ENCODE measurements at places on chromosomes 13 and 19. TPM values are rescaled to one million over a fixed set of nuclear protein-coding genes. Genes with fewer than 3 reads are reported as not detected.

GRCh38 chr13:31731921-31732320, 7.4 kb upstream of the RXFP2 start:
- no peaks in the 10 kb centered on the region for H3K36me3 ChIP-seq
- no peaks in the 10 kb centered on the region for H3K27me3 ChIP-seq

The ATP1A3 gene
- total RNA-seq: 0.27 TPM

DNA sequence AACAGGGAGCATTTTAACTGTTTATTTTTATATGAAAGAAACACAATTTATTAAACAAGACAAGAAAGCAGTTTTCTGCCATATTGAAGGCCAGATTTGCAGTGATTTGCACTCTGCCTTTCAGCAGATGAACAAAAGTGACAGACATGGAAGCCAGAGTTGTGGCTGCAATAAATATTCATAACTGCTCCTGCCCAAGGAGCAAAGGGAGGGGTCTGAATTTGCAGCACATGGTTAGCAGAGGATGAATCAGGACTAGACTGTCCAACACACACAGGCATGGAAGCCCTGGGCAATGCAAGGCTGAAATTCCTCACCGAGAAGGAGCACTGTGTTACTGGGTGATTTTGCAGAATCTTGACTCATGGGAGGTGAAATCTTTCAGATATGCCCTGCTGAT, 418.2 kb downstream of the DCT start:
- H3K36me3 ChIP-seq: no peaks in the 10 kb centered on the region
- H3K4me1 ChIP-seq: no peaks in the 10 kb centered on the region
- H3K27ac ChIP-seq: no peak overlapping the region
- no peaks in the 10 kb centered on the region for H3K27me3 ChIP-seq
- no peak overlapping the region for H3K4me3 ChIP-seq

DNA sequence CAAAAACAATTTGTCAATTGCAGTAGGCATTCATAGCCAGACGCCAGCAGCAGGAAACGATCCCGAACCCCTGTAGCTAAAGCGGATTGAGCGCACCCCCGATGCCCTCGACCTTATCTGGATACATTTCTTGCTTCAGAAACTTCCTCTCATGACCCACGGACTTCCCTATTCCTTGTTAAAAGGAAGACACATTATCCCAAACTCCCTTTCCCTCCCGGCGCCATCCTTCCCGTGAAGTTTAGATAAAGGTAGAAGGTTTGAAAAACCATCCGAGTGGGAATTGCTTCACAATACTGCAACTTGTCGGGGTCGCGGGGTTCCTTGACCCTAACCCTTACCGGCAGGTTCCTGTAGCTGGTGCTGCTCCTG, 977 bp downstream of the PCDH20 start:
- no peaks in the 10 kb centered on the region for H3K36me3 ChIP-seq
- DNase-seq: no peak
- no peak overlapping the region for H3K27ac ChIP-seq
- H3K4me1 ChIP-seq: no peaks in the 10 kb centered on the region
- H3K4me3 ChIP-seq: peak overlapping the region; percentile 8
- no peaks in the 10 kb centered on the region for H3K27me3 ChIP-seq

- H3K4me3 ChIP-seq: peak overlapping the region; percentile 40
- DNase-seq: no peak
- H3K4me1 ChIP-seq: no peaks in the 10 kb centered on the region
These were observed 463 bp upstream of the GPC6 start for GRCh38 chr13:93226065-93226622.

The ZNF415 gene
- total RNA-seq: 13.7 TPM

GRCh38 chr19:28471731-28472510, 741.0 kb downstream of the UQCRFS1 start:
- DNase-seq: no peak
- no peak overlapping the region for H3K27ac ChIP-seq
- no peak overlapping the region for H3K4me3 ChIP-seq
- no peaks in the 10 kb centered on the region for H3K36me3 ChIP-seq

GRCh38 chr19:49853852-49854377, 3.0 kb downstream of the PTOV1 start:
- peaks cover 32% of the 10 kb centered on the region for H3K36me3 ChIP-seq
- H3K27ac ChIP-seq: no peak overlapping the region
- H3K27me3 ChIP-seq: no peaks in the 10 kb centered on the region
- no peak overlapping the region for H3K4me3 ChIP-seq
- DNase-seq: no peak
- H3K4me1 ChIP-seq: no peaks in the 10 kb centered on the region

GRCh38 chr19:6209233-6209632, 70.5 kb downstream of the MLLT1 start:
- DNase-seq: no peak
- H3K4me1 ChIP-seq: no peaks in the 10 kb centered on the region

DNA sequence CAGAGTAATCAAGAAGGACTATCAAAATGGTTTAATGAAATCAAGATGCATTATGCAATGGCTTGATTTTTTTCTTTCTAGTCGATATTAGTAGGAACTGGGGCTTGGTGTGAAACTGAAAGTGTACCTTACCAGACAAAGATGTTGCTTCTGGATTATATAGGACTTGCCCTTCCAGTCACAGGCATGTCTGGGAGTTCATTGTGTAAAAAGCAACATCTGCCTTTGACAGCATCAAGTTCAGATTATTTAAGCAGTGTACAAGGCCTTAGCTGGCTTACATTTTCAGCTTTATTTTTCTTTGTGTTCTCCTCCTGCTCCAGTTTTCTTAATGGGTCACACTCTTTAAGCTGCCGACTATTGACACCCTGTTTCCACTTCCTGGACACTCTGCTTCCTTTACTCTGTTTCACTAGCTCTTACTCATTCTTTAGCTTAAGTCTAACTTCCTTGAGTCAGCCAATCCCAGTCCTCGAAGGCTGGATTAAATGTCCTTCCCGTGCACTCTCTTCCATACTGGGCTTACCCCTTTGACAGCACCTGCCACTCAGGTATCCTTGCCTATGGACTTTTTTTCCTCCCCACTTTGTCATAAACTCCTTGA, 29.4 kb upstream of the OLFM4 start:
- peaks cover 5% of the 10 kb centered on the region for H3K4me1 ChIP-seq
- no peak overlapping the region for H3K27ac ChIP-seq
- DNase-seq: no peak
- H3K4me3 ChIP-seq: no peak overlapping the region
- no peaks in the 10 kb centered on the region for H3K36me3 ChIP-seq

GRCh38 chr13:73939071-73939380, 195.2 kb downstream of the KLF12 start:
- no peaks in the 10 kb centered on the region for H3K27me3 ChIP-seq
- no peak overlapping the region for H3K27ac ChIP-seq
- H3K4me1 ChIP-seq: no peaks in the 10 kb centered on the region

The LILRB3 gene
- total RNA-seq: 0.73 TPM

DNA sequence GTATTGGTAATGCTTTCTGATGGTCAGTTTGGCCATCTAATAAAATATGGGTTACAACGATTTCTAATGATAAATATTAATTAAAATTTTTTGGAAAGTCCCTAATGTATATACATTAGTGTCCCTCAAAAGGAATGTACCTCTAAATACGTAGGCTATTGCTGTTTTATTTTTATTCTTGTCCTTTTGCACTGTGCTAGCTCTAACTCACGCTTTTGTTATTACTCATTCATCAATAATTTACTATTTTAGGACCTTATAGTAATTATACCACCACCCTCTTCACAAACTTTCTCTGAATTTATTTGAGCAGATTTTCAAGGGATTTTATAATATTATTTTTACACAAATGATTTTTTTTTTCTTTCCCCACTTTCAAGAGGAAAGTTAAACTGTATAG, 795.9 kb upstream of the PCDH9 start:
- H3K4me1 ChIP-seq: no peaks in the 10 kb centered on the region
- H3K27me3 ChIP-seq: no peaks in the 10 kb centered on the region
- H3K27ac ChIP-seq: no peak overlapping the region
- no peaks in the 10 kb centered on the region for H3K36me3 ChIP-seq

The LPAR6 gene
- 17.3 TPM for total RNA-seq

GRCh38 chr19:18029617-18030338, 21.8 kb downstream of the ARRDC2 start:
- peak overlapping the region; percentile 28 for H3K27ac ChIP-seq
- DNase-seq: no peak
- H3K27me3 ChIP-seq: no peaks in the 10 kb centered on the region
- H3K4me1 ChIP-seq: peaks cover 4% of the 10 kb centered on the region

GRCh38 chr19:14901675-14902260, 15.8 kb upstream of the OR7A17 start:
- no peaks in the 10 kb centered on the region for H3K27me3 ChIP-seq
- DNase-seq: no peak
- H3K4me1 ChIP-seq: no peaks in the 10 kb centered on the region
- H3K4me3 ChIP-seq: no peak overlapping the region

DNA sequence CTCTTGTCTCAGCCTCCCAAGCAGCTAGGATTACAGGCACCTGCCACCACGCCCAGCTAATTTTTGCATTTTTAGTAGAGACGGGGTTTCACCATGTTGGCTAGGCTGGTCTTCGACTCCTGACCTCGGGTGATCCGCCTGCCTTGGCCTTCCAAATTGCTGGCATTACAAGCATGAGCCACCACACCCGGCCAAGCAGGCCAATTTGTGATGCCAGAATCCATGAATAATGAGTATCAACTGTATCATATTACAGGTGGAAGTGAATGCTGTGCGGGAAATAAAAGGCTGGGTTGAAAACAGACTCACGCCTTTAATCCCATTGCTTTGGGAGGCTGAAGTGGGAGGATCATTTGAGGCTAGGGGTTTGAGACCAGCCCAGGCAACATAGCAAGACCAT, 3.6 kb upstream of the NFILZ start:
- H3K36me3 ChIP-seq: no peaks in the 10 kb centered on the region
- H3K4me3 ChIP-seq: no peak overlapping the region
- DNase-seq: no peak
- no peak overlapping the region for H3K27ac ChIP-seq
- H3K27me3 ChIP-seq: no peaks in the 10 kb centered on the region

- H3K4me1 ChIP-seq: no peaks in the 10 kb centered on the region
- no peaks in the 10 kb centered on the region for H3K36me3 ChIP-seq
- H3K4me3 ChIP-seq: no peak overlapping the region
- peak overlapping the region; percentile 19 for H3K27ac ChIP-seq
These were observed 40.1 kb downstream of the LTBP4 start for GRCh38 chr19:40641281-40641680.

DNA sequence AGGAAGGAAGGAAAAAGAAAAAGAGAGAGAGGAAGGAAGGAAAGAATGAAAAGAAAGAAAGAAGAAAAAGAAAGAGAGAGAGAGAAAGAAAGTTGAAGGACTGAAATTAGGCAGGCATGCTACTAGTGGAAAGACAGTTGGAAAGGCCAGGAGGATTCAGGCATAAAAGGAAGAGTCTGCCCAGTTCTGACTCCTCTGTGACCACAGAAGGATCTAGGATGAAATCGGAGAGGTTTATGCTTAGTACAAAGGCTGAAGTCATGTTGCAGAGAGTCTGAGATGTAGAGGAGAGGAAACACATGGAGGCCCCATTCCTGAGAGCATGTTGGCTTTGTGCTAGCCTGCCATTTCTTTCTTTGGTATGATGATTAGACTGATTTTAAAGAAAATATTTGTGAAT, 246.5 kb upstream of the ARGLU1 start:
- DNase-seq: no peak
- H3K36me3 ChIP-seq: no peaks in the 10 kb centered on the region
- no peak overlapping the region for H3K4me3 ChIP-seq
- no peak overlapping the region for H3K27ac ChIP-seq
- H3K4me1 ChIP-seq: no peaks in the 10 kb centered on the region
- no peaks in the 10 kb centered on the region for H3K27me3 ChIP-seq

GRCh38 chr13:96553796-96554195, 440.5 kb downstream of the OXGR1 start:
- H3K36me3 ChIP-seq: no peaks in the 10 kb centered on the region
- no peak overlapping the region for H3K27ac ChIP-seq
- H3K4me1 ChIP-seq: no peaks in the 10 kb centered on the region

GRCh38 chr19:50357178-50358100, 8.0 kb downstream of the NAPSA start:
- H3K27ac ChIP-seq: peak overlapping the region; percentile 79
- H3K36me3 ChIP-seq: no peaks in the 10 kb centered on the region
- DNase-seq: peak; percentile 62

The ZNF792 gene
- 8.2 TPM for total RNA-seq

GRCh38 chr19:28936001-28936400, 276.9 kb downstream of the UQCRFS1 start:
- H3K4me3 ChIP-seq: no peak overlapping the region
- H3K36me3 ChIP-seq: no peaks in the 10 kb centered on the region
- H3K27ac ChIP-seq: no peak overlapping the region
- no peaks in the 10 kb centered on the region for H3K27me3 ChIP-seq
- H3K4me1 ChIP-seq: no peaks in the 10 kb centered on the region

DNA sequence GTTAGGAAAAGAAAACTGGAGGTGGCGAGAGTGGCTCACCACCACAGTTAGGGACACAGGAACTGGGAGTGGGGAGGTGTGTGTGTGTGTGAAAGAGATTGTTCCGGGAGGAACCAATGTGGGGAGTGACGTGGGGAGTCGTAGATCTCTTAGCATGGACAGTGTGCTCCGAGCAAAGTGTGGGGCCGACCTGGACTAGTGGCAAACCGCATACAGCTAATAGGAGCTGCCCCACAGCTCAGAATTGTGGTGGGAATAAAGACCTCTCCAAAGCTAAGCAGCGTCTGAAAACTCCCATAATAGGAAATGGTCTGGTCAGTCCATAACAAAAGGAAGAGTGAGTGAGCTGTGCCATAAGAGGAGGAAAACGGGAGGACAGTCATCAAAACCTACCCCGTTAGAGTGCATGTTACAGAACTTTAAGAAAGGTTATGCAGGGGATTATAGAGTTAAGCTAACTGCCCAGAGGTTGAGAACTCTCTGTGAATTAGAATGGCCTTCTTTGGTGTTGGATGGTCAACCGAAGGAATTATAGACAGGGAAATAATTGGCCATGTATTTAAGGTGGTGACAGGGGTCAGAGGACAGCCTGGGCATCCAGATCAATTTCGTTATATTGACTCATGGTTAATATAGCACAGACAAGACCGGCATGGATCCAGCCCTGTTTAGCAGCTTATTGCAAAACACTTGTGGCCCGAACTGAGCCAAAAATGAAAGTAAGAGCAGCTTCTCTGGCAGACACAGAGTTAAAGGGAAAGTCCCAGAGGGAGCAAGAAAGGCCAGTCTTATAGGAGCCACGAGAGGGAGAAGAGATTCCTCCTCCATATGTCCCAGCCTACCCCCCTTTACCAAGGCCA, 8.9 kb upstream of the SLC15A1 start:
- DNase-seq: no peak
- no peaks in the 10 kb centered on the region for H3K36me3 ChIP-seq
- no peaks in the 10 kb centered on the region for H3K4me1 ChIP-seq
- H3K27ac ChIP-seq: no peak overlapping the region

DNA sequence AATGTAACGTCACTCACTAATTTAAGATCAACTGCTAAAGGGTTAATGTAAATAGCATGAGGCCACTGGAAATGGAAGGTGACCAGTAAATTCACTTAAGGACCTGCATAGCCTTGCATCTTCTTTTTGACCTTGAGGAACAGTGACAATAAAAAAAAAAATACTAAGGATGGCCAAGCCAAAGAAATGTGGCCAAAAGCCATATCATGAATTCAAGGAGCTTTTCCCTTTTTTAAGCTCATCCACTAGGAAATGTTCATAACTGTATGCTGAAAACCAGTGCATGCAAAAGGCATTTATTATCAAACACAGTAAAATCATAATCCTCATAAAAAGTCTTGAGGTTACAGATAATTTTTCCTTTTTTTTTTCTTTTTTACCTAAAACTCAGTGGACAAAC, 77.5 kb downstream of the LHFPL6 start:
- no peaks in the 10 kb centered on the region for H3K4me1 ChIP-seq
- no peak overlapping the region for H3K4me3 ChIP-seq
- no peak for DNase-seq
- H3K27ac ChIP-seq: no peak overlapping the region

Data from prostate gland (tissue), 2 donors.